SK-N-SH treated with all-trans-retinoic acid at 6 μM for 48 hours (cell line): ENCODE measurements at places on chromosomes 3 and 15.

DNA sequence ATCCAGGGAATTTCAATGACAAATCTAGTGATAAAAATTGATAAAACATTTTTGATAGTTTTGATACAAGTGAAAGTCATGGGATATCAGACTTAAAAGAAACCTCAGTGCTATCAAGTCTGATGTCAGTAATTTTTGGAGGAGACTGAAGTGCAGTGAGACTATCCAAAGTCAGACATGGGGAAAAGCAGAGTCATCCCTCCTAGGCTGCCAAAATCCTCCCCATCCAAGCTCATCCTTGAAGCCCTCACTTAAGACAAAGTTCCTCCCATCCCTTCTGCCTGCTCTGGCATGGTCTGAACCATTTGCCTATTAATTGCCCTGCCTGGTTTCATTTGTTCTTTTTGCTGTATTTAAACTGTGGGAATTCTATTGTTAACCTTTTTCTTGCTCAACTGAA lies 456.9 kb upstream of the UBE2E2 start:
- ATAC-seq = no peak

DNA sequence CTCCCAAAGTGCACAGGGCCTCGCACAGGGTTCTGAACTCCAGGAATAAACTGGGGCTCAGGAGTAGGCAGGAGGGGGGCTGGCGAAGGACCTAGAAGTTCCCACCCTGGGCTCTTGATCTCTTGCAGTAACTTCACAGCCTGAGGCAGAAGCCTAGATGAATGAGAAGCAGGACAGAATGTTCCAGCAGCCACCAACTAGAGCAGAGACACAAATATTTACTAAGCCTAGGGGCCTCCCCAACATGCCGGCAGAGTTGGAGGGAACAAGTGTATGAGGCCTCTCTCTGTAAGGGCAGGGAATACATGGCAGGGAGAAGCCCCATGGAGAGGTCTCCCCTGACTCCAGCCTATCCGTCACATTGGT lies 25.3 kb upstream of the C15orf39 start:
- ATAC-seq = no peak

DNA sequence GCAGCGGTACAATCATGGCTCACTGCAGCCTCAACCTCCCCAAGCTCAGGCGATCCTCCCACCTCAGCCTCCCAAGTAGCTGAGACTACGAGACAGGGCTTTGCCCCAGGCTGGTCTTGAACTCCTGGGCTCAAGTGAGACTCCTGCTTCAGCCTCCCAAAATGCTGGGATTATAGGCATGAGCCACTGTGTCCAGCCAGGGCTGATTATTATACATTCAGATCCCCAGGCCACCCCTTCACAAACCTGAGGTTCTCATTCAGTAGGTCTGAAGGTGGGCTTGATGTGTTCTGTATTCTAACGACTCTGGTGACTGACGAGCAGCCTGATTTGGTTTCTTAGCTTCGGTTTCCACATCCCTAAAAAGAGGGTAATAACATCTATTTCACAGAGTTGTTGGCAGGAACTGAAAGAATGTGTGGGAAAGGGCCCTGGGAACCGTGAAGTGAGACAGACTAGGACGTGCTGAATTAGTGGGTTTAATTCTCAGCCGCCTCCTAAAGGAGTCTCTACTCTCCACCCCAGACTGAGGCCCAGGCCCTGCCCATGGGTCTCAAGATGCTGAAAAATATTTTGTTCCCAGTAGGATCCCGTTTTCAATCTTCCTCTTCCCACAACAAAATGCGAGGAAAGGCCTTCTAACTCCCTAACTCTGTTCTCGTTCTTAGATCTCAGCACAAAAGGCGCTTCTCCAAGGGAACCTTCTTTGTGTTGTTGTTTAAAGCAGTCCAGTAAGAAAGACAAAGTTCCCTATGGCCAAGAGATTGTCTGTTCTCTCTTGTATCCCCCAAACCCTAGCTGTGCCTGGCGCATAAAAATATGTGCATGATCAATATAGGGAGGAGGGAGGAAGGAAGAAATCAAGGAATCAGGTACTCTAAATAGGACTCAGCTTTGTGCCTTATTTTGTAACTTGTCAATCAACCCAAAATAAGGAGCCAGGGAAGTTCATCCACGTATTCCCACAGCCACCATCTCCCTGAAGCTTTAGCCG lies 210.0 kb upstream of the TOPAZ1 start:
- no peak for ATAC-seq

DNA sequence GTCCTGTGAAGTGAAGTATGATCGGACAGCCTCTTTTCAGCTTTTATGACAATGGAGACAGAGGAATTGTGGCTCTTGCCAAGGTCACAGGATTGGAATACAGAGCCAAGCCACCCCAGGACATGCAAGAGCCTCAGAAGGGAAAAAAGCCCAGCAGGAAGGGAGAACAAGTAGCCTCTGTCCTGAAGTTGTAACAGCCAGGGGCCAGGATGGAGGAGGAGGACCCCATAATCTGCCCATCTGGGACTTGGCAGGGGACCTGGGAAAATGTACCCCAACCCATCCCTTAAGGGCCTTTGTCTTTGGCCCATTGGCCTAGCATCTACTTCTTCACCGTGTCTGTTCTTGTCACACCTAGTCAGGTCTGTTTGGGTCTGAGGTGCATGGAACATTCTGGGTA lies 60.4 kb upstream of the POLG start:
- ATAC-seq = no peak

DNA sequence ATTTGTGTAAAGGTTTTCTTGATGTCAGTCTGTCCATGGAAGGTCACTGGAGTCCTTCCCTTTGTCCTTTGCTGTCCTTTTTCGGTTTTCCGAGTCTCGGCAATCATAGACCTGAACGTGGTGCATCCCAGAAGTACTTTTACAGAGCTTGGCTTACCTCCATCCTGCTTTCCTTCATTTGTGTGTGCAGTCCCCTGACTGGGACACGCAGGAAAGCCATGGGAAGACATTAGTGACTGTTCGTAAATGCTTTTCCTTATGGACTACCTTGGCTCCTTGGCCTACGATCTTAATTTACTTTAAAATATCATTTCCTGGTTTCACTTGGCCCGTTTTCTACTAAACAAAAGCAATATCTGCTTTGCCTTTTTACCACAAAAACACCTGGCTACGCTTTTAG lies 328.4 kb upstream of the RARB start:
- ATAC-seq = no peak

DNA sequence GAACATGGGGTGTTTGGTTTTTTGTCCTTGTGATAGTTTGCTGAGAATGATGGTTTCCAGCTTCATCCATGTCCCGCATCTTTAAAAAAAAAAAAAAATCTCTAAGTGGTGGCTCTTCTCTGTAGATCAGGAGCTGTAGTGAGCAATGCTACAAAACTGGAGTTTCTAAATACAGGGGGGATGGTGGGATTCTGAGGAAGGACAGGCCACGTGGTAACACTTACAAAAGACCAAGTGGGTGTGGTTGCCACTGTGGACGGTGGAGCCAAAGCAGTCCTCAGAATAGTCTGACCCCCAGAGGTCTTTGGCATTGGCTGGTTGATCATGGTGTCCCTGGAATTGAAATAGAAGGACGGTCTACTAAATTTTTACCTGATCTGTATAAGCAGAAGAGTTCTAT lies 7.7 kb downstream of the CCRL2 start:
- no peak for ATAC-seq

DNA sequence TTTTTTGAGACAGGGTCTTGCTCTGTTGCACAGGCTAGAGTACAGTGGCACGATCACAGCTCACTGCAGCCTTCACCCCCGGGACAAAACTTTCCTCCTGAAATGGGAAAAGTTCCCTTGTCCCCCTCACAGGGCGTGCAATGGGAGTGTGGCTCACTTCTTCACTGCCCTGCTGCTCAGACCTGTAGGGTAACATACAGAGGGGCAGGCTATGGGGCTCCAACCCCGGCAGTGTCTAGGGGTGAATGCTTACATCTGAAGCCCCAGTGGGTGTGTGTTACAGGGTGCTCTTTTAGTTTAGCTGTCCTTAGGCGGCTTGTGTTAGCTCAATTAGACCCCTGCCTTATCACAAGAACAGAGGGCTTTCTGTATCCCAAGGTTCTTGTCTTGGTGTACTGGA lies 157.3 kb downstream of the RBPMS2 start:
- no peak for ATAC-seq

GRCh38 chr3:146750196-146750595 lies 145.1 kb upstream of the PLSCR5 start:
- ATAC-seq = no peak; the same call in 2 of the 3 replicates

DNA sequence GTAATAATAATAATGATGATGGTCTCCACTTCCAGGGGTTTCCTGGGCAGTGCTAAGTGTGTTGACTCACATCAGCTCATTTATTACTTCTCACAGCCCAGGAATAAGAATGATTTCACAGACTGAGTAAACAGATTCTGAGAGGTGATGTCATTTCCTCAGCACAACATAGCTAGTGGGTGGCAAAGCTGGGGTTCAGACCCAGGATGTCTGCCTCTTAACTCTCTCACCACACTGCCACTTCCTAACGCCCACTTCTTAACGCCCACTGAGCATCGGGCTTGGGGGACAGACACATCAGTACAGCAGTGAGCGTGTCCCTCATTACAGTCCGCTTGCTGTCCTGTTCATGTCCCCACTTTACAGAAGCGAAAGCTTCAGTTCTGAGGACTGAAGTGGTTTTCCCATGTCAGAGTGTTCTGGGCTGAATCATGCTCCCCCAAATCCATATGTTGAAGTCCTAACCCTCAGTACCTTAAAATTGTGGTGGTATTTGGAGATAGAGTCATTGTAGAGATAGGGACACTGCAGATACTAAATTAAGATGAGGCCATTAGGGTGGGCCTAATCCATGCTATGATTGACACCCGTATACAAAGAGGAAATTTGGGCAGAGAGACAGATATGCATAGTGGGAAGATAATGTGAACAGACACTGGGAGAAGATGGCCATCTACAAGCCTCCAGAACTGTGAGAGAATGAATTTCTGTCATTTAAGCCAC lies 68.0 kb downstream of the ATP2B2 start:
- no peak for ATAC-seq

GRCh38 chr3:188432802-188433520 lies 279.0 kb downstream of the LPP start:
- peak; percentile 87 for ATAC-seq

- no peak for ATAC-seq
Observed at GRCh38 chr3:18011387-18011786, 269.0 kb upstream of the TBC1D5 start.

- ATAC-seq = peak; percentile 17
Observed at GRCh38 chr15:98657721-98658120, 9.4 kb downstream of the IGF1R start.
